HuH-7.5 (cell line): ENCODE measurements at places on chromosomes 7 and 10.

DNA sequence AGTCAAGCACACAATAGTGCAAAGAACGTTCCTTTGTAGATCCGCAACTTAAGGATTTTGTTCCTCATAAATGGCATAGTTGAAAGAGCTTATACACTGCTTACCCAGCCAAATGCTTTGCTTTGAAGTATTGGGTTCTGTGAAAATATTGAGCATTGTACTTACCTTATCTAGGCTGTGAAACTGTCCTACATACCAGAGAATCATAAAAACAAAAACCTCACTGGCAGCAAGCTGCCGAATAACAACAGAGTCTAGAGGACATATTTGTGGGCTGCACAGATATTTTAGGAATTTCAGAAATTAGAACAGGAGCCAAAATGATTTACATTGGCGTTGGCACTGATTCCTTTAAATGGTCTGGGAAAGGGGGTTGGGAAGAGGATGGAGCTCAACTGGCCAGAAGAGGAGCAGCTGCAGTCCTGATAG lies 174.8 kb downstream of the RTKN2 start:
- no peak for DNase-seq

DNA sequence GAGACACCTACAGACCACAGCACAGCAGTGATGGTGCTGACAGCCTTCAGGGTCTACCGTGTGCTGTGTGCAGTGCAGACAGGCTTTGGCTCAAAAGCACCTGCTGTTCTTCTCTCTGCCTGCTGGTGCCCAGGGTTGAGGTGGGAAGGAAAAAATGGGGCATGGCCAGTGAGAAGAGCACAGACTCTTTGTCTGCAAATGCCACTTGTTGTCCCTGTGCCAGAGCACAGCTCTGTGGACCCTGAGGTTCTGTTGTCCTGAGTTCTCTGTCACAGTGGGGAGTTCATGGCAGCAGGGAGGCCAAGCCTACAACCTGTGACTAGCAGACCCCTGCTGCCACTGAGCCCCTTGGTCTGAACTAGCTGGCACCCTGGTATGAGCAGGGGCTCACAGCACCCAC lies 376.7 kb downstream of the GLRX3 start:
- DNase-seq: no peak

GRCh38 chr10:79422178-79422892 lies 23.1 kb downstream of the ZCCHC24 start:
- DNase-seq: no peak

- DNase-seq: no peak
Observed at GRCh38 chr7:150400008-150400787, 21.1 kb downstream of the ZNF775 start.

- peak; percentile 43 for DNase-seq
Observed at GRCh38 chr7:65307651-65308299, 65.9 kb upstream of the ZNF92 start.

- no peak for DNase-seq
Observed at GRCh38 chr7:155610633-155611193, 33.7 kb upstream of the RBM33 start.
